ENCODE measurements at places on chromosomes 12 and 14. TPM values are rescaled to one million over a fixed set of nuclear protein-coding genes. Genes with fewer than 3 reads are reported as not detected.

ASPG gene
- not detected for total RNA-seq

CTSG gene
- not detected for total RNA-seq

CLEC4C gene
- not detected for total RNA-seq

GRCh38 chr12:56141946-56142784, 10.2 kb upstream of the MYL6B start:
- DNase-seq = no peak

DNA sequence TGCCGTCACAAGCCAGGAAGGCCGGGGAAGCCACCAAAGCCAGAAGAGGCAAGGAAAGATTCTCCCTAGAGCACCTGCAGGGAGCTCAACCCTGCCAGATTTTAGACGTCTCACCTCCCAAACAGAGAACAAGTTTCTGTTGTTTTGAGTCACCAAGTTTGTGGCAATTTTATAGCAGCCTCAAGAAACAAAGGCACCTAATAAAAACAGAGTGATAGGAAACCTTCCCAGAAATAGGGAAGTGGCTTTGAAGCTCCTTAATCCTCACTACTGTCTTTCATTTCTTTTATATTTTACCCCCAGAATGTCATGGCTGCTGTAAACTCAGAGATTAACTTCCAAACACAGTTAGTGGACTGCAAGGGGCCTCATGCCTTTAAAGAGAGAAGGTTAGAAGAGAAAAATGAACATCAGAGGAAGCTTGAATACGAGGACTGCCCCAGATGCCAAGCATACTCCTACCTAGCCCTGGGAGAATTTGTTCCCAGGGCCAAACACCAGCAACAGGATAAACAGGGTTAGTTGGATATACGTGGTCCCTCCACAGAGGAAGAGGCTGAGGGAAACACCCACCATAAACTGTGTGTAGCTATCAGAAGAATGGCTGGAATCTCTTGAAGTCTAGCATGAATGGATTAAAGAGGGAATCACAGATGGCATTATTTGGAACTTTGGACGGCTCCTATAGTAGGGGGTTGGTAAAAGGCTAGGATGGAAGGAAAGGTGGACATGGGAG, 148.3 kb downstream of the KCNA5 start:
- DNase-seq = no peak

DNA sequence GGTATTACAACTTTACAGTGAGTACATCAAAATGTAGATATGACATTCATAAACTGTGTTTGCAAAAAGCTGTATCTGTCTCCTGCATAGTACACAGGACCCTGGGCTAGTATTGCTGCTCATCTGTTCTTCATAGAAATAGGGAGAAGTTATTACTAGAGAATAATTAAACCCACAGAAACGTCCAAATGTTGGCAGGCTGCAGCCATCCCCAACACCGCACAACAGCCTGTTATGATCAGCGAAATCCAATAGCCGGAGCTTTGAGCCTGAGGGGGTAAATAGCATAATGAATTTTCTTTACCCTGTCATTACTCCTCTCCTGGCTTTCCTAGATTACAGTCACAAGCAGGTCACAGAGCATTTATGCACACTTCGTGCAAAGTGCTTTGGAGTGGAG, 178.0 kb downstream of the DACT1 start:
- no peak for DNase-seq

- DNase-seq = peak; percentile 70
These were observed 211.1 kb upstream of the RGS6 start for GRCh38 chr14:71720978-71721624.

DNA sequence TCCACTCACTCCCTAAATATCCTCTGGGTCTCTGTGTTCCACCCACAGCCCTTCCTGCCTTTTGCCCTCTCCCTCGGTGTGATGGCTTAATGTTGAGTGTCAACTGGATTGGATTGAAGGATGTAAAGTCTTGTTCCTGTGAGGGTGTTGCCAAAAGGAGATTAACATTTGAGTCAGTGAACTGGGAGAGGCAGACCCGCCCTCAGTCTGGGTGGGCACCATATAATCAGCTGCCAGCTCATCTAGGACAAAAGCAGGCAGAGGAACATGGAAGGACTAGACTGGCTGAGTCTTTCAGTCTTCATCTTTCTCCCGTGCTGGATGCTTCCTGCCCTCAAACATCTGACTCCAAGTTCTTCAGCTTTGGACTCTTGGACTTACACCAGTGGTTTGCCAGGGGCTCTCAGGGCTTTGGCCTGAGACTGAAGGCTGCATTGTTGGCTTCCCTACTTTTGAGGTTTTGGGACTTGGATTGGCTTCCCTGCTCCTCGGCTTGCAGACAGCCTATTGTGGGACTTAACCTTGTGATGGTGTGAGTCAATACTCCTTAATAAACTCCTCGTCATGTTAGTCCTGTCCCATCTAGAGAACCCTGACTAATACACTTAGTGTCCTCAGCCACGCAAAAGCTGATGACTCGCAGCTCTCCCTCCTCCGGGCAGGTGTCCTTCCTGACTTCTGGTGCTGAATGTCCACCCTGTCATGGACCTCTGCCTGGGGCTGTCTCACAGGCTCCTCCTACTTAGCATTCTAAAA, 5.9 kb downstream of the DGLUCY start:
- DNase-seq = peak; percentile 32

Data from H4 (cell line).